CD4-positive, alpha-beta T cell treated with Interleukin-4 for 1 hour (primary cell): ENCODE measurements at places on chromosomes 12 and 14.
A peak's percentile ranks its signal among the peaks of the same experiment; 100 is the strongest.

GRCh38 chr14:69042787-69043444 is 63.8 kb upstream of the ACTN1 start:
- DNase-seq: peak; percentile 38

GRCh38 chr14:44477953-44478352 is 29.1 kb downstream of the FSCB start:
- no peak for DNase-seq

DNA sequence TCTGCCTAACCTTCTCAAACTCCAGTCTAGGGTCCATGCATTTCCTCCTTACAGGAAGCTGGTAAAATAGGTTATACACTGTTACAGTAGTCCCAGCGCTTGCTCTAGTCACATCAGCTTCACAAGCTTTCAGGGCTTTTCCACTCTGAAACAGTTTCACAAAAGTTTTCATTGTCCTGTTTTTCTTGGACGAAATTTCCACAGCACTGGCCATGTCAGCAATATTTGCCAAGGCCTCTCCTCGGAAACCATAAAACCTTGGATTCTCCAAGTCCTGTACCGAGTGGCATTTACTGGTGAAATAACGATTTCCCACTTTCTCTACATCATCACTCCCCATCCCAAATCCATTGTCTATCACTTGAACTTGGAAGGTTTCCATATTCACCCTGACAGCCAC is 2.1 kb downstream of the MLH3 start:
- DNase-seq: no peak

GRCh38 chr14:62071039-62071438 is 308.8 kb downstream of the SNAPC1 start:
- no peak for DNase-seq
